ENCODE measurements at places on chromosomes 4 and X.

- peak; percentile 21 for DNase-seq
These were observed 26.8 kb upstream of the GRXCR1 start for GRCh38 chr4:42865572-42866189.

DNA sequence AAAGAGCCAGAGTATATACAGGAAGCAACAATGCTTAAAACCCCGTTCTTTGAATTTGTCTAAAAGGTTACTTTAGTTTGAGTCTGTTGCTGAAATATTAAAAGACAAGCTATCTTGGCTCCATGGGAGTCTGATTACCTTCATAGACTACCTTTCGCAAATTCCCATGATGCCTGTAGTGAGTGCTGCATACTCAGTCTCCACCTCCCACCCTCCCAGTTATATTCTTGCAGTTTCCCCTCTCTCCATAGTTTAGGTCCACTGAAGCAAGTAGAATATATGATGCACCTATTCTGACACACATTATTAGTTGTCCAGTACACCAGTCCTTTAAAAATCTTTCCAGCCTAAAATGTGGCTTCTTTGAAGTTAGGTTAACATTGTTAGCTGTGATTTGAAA lies 2.4 kb downstream of the CNKSR2 start:
- DNase-seq: no peak

- no peak for DNase-seq
These were observed 385 bp downstream of the DCLK2 start for GRCh38 chr4:150078579-150079080.

GRCh38 chr4:8250227-8250626 lies 19.3 kb upstream of the HTRA3 start:
- DNase-seq: no peak

Data from stimulated activated CD4-positive, alpha-beta T cell treated with anti-CD3 and anti-CD28 coated beads, Interleukin-2, amount 100 ng/mL, for 4 hours (primary cell).